ENCODE measurements at places on chromosomes 16 and 17.

DNA sequence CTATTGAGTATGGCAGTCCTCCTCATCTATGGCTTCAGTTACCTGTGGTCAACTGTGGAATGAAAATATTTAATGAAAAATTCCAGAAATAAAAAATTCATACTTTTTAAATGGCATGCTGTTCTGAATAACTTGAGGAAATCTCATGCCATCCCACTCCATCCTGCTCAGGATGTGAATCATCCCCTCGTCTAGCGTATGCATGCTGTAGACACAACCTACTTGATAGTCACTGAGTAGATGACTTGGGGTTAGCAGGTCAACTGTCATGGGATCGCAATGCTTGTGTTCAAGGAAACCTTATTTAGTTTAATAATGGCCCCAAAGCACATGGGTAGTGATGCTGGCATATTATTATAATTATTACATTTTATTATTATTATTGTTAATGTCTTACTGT, 4.8 kb upstream of the VAC14 start:
- no peak for DNase-seq

DNA sequence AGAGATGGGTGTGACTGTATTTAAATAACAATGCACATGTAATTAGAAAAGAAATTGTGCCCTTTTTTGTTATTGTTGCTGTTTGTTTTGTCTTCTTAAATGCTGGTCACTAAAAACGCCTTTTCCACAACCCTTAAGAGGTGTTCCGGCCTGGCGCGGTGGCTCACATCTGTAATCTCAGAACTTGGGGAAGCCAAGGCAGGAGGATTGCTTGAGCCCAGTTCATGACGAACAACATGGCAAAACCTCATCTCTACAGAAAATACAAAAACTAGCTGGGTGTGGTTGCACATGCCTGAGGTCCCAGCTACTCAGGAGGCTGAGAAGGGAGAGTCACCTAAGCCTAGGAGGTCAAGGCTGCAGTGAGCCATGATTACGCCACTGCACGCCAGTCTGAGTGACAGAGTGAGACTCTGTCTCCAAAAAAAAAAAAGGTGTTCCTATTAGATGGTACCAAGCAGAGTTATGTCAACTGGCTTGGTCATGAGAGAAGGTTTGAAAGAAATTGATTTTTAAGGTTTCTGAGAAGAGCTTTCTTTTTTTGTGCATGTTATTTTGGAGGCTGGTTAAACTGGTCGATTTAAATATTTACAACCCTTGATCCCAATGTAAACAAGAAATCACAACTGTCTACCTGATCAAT, 23.5 kb upstream of the RFFL start:
- no peak for DNase-seq

DNA sequence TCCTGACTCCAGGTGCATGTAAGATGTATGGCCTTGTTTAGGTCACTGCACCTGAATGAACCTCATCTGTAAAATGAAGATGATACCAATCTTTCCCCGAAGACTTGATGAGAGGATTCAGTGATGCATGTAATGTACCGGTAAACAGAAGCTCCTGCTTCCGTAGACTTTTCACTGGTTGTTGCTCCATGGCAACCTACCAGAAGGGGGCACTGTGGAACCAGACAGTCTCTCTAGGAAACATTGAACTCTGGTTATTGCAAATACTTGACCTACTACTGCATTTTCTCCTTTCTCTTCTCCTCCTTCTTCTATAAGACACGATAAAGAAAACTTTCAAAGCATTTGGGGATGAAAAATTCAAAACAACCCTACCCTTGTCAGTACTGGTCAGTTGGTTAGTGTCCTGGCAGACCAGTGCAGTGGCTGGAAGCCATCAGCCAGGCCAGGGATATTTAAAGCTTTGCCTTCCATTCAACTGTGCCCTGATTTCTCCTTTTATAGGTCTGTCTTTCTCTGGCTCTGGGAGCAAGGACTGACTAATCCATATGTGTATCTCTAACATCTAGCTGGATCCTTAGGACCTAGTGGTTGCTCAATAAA, 667.4 kb upstream of the SALL1 start:
- DNase-seq, result no peak

DNA sequence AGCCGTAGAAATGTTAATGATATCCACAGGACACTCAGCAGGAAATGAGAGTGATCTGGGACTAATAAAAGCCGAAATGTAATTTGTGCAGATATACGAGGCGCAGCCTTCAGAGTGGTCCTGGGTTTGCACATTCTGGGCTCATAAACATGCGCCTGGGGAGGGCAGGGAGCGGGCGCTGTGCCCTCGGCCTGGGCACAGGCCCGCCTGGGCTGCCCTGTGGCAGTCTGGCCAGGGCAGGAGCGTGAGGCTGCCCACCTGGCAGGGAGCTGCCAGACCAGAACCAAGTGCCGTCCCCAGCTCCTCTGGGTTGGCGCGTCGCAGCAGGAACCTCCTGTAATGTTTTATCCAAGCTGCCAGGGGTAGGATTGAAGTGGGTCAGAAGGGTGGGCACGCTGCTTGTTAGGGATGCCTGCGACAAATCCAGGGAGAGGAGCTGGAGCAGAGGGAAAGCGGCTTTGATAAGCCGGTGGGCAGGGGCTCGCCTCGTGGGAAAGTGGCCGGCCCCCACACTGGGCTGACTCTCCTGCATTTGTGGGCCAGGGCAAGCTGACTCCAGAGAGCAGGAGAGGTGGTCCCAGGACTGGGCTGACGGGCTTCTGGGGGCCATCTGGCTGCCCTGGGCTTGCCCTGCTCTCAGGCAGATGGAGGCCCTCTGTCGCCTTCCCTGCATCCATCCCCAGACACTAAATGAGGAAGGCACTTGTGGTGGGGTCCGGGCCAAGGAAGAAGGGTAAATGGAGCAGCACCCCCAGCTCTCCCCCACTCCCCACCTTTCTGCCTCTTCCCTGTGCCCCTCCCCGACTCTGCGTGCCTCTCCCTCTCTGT, 45.9 kb downstream of the SREBF1 start:
- DNase-seq, result no peak

- no peak for DNase-seq
Measured at GRCh38 chr17:15444805-15445204, 22.6 kb downstream of the CDRT4 start.

DNA sequence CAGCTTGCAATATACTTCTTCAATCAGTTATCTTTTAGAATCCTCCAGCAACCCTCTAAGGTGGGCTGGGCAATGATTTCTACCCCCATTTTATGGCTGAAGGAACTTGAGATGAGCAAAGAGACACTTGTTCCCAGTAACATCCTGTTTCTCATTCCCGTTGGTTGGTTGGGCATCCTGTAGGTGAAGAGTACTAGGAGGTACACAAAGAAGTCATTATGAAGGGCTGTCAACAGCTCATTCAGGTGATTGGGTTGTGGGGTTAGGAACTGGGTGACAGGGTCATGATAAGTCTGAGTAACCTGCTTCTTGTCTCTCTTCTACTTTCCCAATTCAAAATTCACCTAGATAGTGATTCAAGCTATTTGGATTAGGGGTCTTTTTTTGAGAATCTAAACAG, 76.5 kb downstream of the MMD start:
- no peak for DNase-seq

DNA sequence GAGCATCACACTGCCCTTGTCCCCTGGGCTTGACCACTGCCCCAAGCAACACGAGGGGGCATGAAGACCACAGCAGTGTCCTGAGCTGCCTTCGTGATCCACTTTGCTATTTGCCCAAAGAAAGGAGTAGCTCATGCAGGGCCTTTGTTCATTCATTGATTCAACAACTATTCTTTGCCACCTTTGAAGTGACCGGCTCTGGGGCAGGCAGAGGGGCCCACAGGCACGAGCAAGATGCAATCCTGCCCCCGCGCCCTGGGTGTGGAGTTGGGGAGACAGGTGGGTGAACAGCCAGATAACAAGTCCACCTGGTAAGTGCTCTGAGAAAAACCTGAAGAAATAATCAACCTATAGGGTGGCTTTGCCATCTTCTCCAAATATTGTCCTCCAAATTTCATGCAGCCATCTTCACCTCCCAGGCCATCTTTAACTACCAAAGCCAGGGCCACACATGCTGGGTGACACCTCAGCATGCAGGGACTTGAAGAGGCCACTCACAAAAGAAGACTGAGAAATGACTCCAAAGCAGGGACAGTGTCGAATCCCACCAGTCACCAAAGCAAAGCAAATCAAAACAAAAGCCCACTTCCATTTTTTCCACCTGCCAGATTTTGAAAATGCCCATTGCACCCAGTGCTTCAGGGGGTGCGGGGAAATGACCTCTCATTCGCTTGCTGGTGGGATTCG, 18.2 kb upstream of the RBFOX3 start:
- no peak for DNase-seq

DNA sequence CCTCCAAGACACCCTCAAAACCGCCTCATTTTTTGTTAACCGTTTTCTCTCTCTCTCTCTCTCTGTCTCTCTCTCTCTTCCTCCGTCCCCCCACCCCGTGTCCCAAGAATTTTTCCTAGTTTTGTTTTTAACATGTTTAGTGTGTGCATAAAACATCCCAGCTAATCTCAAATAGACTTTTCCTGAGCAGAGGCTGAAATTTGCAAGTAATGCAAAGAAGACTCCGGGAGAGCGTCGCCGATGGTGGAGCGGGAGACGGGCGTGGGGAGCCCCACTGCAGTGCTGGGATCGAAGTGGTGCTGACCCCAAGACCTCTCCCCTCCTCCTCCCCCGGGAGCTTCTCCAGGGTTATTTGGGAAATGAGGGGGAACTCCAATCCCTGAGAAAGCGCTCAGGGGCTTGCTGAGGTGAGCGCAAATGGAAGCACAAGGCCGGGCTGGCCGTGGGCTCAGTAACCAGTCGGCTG, 4.7 kb upstream of the DLX4 start:
- no peak for DNase-seq

DNA sequence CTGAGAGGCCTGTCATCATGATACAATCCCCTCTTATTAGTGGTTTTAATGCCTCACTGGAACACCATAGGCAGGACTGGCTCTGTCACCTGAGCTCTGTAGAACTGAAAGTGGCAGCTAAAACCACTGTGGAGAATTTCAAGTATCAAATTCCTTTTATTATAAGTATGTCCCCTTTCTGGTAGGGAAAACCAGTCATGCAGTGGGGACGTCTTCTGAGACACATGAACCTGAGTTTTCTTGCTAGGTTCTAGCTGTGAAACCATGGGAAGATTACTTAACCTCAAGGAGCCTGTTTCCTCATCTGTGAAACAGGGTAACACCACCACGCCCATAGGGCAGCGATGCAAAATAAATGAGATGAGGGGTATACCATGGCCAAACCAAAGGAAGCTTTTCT, 4.7 kb downstream of the VAC14 start:
- no peak for DNase-seq

- DNase-seq, result no peak
Measured at GRCh38 chr17:67718325-67718941, 697 bp downstream of the NOL11 start.

GRCh38 chr16:84081446-84081989, 35.2 kb downstream of the MBTPS1 start:
- no peak for DNase-seq

DNA sequence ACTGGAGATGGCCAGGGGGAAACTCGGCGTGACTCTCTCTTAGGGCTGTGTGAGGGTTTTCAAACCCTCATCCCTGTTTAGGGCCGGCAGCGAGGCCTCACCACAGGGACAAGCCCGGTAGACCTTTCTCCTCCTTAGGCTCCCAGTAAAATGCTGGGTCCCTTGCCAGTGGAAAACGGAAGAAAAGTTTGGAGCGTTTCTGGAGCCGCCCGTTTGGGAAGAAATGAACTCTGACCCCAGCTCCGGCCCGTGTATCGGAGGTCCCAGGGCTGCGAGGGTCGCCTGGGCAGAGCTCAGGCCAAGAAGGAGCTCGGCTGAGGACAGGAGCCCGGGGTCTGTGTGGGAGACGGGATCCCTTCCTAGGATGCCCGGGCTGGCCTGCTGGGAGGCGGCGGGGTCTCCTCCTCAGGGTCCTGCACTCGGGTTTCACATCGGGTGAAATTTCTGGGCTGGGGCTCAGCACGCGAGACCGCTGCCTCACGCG, 23.2 kb downstream of the ZNF213 start:
- no peak for DNase-seq

DNA sequence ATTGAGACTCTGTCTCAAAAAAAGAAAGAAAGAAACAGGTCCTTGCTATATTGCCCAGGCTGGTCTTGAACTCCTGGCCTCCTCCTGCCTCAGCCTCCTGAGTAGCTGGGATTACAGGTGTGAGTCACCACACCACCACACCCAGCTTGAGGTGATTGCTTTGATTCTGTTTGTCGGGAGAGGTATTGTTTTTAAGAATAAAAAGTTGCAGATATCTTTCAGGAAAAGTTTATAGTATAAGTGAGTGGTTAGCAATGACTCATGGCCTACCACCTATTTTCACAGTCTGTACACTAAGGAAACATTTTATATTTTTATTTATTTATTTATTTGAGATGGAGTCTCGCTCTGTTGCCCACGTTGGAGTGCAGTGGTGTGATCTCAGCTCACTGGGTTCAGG, 45.0 kb downstream of the RHOT1 start:
- DNase-seq, result no peak

DNA sequence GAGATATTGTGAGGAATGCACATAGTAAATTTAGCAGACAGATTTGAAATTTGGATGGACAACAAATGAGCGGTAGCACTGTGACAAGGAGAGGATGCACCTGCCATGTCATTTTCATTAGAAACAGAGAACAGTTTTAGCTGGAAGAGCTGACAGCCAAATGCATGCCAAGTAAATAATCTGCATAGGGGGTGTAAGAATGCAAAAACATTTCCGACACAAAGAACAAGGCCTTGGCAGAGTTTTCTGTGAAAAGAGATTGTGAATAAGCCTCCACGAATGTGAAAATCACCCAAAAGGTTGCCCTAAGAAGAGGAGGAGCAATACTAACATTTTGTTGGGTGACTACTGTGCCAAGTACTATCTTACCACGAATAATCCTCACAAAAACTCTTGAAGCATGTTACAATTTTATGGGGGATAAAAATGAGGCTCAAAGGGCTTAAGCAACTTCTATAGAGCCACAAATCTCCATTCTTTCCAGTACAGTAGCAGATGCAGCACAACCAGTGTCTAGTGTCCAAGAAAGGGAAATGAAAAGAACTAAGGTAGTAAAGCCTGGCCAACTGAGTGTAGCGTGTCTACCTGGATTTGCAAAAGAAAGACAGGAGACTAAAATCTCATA, 28.3 kb downstream of the TMEM100 start:
- no peak for DNase-seq

DNA sequence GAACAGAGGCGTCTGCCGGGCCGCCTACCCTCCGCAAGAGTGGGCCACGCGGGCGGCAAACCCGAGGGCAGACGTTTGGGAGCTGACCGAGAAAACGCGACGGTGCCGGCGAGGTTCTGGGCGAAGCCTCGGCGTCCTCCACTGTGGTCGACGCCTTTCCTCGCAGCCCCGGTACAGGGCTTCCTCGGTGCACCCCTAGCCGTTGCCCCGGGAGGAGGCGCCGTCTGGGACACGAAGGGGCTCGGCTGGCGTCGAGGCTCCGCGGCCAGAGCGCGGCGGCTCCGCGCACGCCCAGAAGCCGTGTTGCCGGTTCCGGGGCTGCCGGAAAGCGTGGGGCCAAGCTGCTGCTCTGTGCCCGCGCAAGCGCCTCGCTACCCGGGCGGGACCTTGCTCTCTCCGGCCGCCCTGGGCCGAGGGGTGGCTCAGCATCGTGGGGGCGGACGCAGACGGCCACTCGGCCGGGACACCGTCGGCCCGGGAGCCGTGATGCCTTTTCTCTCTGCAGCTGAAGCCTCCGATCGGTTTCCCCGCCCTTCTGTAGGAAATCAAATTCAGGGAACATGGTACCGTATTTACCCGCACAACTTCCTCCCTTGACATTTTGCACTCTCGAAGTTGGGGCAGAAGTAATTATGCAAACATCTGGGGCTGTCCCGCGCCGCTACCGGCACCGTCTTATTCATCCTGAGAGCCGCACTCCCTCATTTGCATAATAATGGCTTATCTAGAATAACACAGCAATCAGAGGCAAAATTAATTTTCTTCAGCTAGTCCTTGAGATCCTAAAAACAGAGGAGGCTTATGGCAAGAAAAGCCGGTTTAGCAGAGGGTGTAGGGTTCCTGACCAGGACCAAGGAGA, 7.3 kb upstream of the CBX8 start:
- no peak for DNase-seq

All from iPS DF 19.7 (cell line).